SHP77 (cell line): ENCODE measurements at places on chromosomes 12 and 14.

DNA sequence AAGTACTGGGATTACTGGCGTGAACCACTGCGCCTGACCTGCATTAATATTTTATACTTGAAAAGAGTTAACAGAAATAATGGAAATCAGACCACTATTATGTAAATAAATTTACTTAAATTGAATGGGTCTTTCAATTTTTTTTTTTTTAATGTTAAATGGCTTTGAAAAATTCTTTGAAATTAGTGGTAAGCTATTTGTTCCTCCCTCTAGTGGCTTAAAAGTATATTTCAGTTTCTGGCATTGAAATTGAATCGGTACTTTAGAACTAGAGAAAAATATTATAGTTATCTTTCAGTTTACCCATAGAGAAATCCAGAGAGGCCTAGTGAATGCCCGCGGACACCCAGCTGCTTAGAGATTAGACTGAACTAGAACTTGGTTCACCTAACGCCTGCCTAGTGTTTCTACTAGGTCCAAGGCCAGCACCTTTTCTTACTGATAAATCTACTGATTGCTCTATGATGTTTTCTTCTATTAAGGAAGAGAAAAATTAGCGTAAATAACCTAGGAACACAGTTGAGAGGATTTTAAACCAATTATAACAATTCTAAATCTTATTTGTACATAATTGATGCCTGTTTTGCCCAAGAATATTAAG lies 106.5 kb downstream of the EML1 start:
- no peak for DNase-seq

- no peak for DNase-seq
These were observed 744 bp downstream of the STYX start for GRCh38 chr14:52730709-52731111.

- no peak for DNase-seq
These were observed 228.8 kb upstream of the RGS6 start for GRCh38 chr14:71703477-71703876.

DNA sequence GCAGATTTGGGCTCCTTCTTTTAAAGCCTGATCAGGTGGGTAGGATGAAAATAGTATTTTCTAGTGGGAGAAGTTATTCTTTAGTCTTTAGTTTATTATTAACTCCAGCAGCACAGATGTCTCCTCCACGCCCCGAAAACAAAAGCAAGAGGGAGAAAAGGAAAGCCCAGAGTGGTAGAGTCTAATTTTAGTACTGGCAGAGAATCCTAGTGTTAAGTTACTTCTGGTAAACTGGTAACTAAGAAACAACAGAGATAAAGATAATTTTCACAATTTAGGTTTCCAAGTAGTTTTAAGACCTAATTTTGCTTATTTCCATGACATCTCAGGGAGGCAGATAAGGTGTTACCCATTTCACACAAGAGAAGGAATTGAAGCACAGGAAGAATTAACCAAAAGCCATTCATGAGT lies 16.3 kb downstream of the ATP5MC2 start:
- no peak for DNase-seq

DNA sequence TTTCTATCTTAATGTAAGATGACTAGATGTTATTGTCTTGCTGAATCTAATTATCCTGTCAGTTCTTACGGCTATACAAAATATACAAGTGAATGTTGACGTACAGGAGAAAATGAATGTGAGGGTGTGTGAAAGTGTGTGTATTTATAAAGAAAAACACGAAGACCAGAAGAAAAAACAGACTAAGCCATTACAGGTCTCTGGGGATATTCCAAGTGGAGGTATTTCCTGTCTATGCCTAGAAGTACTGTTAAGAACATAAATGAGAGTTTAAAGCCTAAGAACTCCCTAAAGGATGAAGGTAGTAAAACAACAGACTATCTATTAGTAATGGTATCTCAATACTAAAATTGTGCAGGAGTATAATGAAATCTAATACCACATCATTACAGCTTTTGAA lies 7.6 kb downstream of the MDM1 start:
- no peak for DNase-seq

DNA sequence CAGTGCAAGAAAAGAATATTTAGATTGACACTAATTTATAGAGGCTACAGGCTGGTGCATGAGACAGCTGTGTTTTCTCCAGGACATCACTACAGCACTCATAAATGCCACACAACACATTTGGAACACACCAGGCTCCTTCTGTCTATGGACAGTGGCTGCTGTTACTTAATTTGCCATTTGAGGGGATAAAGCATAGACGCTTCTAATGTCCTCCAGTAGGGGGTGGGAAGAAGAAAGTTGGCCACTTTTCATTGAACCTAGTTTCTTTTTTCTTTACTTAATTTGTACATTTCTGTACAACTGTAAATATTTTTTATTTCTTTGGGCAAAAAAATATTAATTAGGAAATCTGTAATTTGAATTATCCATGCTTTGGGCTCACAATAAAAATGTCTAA lies 12.4 kb upstream of the RTN1 start:
- no peak for DNase-seq

DNA sequence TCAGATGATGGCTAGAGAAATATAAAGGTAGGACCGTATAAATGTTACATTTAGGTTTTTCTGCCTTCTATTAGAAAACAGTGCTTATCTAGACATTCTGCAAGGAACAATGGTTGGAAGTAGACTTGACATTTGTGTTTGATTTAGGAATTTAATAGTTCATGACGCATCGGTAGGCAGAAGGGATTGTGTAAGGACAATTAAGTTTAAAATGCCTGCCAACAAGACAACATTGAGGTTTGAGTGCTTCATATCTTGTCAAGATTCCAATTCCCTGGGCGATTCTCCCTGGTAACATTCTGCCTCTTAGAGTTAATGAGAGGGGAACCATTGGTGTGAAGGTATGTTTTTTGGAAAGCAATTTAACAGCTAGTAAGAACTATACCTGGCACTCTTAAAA lies 186.8 kb upstream of the RBM19 start:
- no peak for DNase-seq

GRCh38 chr14:44778604-44779003 lies 183.1 kb downstream of the KLHL28 start:
- DNase-seq: no peak

GRCh38 chr12:74365178-74365964 lies 172.3 kb upstream of the ATXN7L3B start:
- peak; percentile 13 for DNase-seq

GRCh38 chr12:31471823-31472222 lies 119.1 kb downstream of the DENND5B start:
- DNase-seq: no peak

DNA sequence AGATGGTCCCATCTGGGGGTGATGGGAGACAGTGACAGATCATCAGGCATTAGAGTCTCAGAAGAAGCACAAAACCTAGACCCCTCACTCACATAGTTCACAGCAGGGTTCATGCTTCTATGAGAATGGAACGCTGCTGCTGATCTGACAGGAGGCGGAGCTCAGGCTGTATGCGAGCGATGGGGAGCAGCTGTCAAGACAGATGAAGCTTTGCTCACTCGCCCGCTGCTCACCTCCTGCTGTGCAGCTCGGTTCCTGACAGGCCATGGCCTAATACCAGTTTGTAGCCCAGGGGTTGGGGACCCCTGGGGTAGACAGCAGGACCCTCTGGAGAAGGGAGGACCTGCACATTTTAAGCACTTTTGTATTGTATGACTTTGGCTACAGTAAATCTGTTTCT lies 111.2 kb downstream of the LGMN start:
- DNase-seq: no peak

DNA sequence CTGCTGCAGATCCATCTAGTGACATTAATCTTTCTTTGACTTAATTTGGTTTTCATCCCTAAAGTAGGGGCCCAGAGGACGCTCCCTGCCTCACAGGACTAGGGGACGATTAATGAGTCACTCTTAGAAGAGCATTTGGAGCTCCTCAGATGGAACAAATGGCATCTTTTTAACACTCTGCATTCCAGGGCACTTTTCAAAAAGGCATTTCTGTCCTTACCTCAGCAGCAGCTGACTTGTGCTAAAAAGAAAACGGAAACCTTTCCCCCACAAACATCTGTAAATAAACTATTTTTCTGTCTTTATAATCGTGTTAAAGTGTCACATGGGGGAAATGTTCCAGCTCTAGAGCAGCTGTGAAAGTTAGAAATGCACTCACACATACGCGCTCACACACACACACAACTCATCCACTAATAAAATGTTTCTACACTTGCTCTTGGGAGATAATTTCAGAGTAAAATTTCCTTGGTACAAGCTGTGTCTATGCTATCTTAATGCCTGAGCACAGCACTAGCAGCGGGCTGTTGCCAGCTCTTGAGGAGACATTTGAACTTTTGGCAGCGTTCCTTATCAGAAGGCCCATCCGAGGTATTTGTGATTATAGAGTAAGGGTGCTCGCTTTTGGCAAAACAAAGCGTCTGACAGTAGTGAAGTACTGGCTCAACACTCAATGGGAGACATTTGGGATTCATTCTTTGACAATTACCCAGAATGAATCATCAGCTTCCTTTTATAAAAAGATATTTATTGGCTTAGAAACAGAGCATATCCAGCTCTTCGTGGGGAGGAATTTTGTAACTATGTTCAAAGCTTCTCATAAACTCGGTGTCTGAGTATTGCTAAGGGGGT lies 141.3 kb downstream of the PLXNC1 start:
- DNase-seq: no peak

DNA sequence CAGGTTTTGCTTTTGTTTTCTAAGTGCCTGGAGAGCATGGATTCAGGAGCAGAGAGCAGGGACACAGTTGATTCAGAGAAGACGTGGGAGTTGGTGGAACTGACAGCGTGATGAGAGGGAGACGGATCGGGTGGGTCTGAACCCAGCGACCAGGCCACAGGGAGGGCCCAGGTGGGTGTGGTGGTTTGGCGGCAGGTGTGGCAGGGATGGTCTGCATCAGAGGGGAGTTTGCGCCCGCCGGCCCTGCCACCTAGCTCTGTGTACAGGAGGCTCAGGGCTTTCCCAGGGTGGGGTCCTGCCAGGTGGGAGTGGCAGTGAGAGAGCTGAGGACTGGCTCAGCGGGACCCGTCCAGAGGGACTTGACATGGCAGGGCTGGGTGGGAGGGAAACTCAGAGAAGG lies 33.3 kb upstream of the DIO3 start:
- no peak for DNase-seq

- no peak for DNase-seq
These were observed 461.2 kb downstream of the TMEM121 start for GRCh38 chr14:105987563-105987962.

DNA sequence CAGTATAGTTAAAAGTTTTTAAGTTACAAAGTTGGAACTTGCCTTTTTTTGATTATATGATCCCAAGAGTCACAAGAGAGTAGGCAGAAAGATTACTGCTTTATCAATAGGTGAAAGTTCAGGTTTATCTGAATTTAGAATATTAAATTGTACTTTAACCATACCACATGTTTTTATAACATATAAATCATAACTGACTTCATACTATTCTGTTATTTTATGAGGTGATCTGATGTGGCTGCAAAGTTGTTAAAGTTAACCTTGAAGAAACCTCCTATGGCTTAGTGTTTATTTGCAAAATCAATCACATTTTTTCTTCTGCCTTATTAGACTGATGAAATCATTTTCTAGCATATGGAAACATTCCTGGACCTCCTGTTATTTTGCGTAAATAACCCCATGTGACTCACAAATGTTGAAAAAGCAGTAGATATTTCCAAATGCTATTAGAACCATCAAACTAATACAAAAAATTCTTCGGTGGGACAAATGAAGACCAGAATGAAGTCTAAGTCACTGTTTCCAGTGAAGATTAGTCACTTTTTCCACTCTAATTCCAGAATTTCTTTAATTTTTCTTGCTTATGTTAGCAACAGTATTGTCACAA lies 132.1 kb downstream of the RAD51B start:
- DNase-seq: no peak

GRCh38 chr14:89507926-89508460 lies 91.0 kb upstream of the FOXN3 start:
- DNase-seq: no peak
